T-helper 2 cell (primary cell): ENCODE measurements at places on chromosomes 5 and 9.

DNA sequence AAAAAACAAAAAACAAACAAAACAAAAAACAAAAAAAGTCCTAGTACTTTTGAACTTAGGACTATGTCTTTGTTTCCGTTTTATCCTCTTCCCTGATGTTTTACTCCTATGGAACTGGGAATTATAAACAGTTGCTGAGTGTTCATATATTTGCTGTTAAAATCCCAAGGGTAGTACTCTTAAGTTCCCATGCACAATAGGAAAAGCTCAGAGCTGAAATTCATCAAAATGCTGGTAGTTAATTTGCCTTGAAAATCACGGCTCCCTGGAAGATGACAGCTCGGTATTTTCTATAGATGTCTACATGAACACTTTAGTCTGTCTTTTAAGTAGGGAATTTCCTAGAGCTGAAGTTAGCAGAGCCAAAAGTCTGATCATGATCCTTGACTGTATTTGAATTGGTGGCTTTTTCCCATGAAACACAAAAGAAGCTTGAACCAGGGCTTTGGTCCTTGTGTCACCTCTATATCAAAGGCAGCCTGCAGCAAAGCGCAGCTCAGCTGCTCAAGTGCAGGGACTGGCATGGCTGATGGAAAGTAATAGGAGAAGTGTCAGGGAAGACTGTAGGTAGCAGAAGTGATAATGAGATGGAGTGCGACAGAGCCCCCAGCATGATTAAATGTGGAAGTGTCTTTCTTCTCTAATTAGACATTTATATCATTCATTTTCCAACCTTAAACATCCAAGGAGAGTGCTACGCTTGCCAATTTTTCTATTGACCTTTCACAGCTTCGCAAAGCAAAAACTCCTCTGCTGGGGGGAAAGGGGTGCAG, 310.9 kb downstream of the TRIM36 start:
- DNase-seq, result no peak

DNA sequence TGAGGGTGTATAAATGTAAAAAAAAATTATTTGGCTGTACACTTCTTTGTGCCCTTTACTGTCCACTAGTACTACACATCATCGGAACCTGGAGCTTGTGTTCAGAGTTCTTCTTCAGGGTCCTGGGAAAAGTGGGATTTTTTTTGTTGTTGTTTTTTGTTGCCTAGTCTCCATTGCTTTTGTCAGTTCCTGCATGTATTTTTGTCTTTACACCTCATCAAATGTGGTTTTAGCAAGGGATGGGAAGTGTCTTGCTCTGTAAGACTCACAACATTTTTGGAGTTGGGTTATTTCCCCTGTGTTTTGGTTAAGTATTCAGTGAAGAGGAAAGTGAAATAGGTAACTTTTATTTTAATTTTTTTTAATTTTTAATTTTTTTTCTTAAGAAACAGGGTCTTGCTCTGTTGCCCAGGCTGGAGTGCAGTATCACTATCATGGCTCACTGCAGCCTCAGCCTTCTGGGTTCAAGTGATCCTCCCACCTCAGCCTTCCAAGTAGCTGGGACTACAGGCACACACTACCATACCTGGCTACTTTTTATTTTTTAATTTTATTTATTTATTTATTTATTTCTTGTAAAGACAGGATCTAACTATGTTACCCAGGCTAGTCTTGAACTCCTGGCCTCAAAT, 40.7 kb downstream of the GARNL3 start:
- DNase-seq, result no peak

- no peak for DNase-seq
These were observed 27.8 kb upstream of the PTPDC1 start for GRCh38 chr9:94056442-94056974.

- DNase-seq, result no peak
These were observed 43.0 kb upstream of the CDH12 start for GRCh38 chr5:22896152-22896551.

- no peak for DNase-seq
These were observed 182.7 kb downstream of the KCNN2 start for GRCh38 chr5:114544561-114544960.

GRCh38 chr5:177412603-177413233, 3.4 kb upstream of the F12 start:
- no peak for DNase-seq

DNA sequence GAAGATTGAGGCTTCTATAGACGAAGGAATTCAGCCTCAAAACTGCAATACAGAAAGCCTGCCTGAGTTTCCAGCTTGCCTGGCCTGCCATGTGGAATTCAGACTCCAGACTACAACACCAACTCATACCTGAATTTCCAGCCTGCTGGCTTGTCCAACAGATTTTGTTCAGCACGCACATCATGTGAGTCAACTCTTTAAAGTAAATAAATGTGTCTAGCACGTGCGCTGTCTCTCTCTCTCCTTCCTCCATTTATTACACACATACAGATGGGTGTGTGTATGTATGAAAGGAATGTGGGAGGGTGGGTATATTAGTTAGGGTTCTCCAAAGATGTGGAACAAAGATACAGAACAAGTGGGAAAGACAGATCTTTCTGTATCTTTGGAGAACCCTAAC, 82.4 kb upstream of the TAS2R1 start:
- no peak for DNase-seq

GRCh38 chr9:133506653-133507038, 18.1 kb downstream of the MYMK start:
- no peak for DNase-seq

GRCh38 chr9:35649431-35650340, 1.0 kb downstream of the SIT1 start:
- DNase-seq, result peak; percentile 40

- no peak for DNase-seq
These were observed 248.6 kb upstream of the ANKRD55 start for GRCh38 chr5:56481428-56482357.

DNA sequence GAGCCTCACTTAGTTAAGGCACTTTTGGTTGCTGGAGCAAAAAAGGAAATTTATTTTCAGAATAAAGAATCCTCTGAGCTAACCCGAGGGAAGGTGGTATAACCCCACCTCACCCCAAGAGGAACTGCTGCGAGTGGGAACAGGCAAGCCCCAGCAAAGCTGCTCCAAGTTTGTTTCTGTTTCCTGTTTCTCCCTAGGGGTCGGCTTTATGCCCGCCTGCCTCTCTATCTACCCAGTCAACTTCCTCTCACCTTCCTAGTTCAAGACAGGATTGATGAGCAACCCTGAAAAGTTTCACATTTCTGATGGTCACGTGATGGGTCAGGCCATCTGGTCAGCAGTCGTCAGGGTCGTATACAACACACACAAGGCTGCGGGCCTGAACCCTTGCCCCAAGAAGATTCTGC, 31.1 kb downstream of the TRIO start:
- no peak for DNase-seq

DNA sequence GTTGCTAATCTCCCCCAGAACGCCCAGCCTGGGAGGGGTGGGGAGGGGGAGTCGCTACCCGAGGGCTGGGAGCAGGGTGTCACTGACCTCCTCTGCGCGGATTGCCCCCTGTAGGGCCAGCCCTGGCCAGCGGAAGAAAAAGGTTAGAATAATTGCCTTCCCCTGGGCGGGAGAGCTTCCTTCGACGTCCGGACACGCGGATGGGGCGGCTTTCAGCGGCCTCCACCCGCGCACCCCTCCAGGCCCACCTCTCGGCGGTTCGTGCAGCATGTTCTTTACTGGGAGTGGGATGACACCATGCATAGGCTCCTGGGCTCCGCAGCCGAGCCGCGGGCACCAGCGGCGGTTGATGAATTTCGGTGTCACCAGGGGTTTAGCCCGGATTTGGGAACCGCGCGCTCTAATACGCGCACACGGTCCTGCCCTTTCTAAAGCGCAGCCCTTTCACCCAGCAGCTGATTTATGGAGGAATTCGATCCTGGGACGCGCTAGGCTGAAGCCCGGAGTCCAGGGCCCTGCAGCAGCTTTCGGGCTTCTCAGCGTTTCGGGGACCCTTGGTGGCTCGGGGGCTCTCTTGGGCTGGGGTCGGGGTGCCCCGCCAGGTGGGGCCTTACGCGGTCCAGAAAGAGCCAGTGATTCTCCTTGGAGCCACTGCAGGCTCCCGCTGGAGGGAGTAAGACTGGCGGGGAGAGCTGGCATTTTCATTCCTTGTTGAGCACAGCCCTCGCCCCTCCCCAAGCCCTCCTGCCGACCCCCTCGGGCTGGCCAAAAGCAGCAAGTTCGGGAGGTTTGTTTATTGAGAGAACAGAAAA, 10.1 kb downstream of the LMX1B start:
- DNase-seq, result no peak

GRCh38 chr9:131693651-131694597, 46.0 kb downstream of the RAPGEF1 start:
- no peak for DNase-seq

DNA sequence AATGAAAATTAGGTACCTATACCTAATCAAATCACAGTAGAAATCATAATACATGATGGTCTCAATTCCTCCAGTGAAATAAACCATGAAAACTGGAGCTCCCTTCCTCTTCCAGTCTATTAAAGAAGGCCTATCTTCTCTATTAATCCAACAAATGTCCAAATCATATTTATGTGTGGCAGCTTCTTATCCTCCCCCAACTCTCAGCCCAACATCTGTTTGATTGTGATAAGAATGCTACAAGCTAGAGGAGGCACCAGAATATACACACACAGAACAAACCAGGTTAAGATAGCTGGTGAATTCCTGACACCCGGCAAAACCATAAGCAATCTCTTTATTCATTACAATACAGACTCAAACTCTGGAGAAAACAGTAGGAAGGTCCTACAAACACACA, 110.8 kb downstream of the FBXL17 start:
- no peak for DNase-seq

- DNase-seq, result no peak
These were observed 14.7 kb downstream of the ITGA1 start for GRCh38 chr5:52802272-52802973.

- no peak for DNase-seq
These were observed 38.1 kb downstream of the SLC12A2 start for GRCh38 chr5:128121651-128122050.

GRCh38 chr5:175305251-175305650, 138.7 kb downstream of the DRD1 start:
- no peak for DNase-seq

- no peak for DNase-seq
These were observed 44.4 kb upstream of the SMAD5 start for GRCh38 chr5:136087961-136088871.

- no peak for DNase-seq
These were observed 99.4 kb upstream of the TARS1 start for GRCh38 chr5:33341351-33341750.

DNA sequence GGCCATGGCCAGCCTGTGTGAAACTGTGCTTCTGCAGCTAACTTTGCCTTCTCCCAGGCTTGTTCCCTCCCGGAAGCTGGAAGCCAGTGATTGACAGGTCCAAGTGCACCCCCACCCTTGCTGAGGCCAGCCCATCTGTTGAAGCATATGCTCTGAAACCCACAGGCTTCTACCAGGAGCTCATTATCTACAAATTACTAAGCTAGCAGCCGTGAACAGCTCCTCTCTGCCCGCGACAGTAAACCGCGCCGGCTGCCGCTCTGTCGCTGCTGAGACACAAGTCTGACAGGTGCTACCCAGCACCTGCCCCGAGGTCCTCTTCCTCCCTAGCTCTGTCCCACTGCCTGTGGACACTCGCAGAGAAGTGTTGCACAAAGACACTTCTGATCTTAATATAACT, 490.9 kb downstream of the GADD45G start:
- no peak for DNase-seq

- DNase-seq, result no peak
These were observed 74.8 kb upstream of the TGFBR1 start for GRCh38 chr9:99030092-99030511.

- no peak for DNase-seq
These were observed 28.8 kb downstream of the FBXO10 start for GRCh38 chr9:37547328-37547878.

DNA sequence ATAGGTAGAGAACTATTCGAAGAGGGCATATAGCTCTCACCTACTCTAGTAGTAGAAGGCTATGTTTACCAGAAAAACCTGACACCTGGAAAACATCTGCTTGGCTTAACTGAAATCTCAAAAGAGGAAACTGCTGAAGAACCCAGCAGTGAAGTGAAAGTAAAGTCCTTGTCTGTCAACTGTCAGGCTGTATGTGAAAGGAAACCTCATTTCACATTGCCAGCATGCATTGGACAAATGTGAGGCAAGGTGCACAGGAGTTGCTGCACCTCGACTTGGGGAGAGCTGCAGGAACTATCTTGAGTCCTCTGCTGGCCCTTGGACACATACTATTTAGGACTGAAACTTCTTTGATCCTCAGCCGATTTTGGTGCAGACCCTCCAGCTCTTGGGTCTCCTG, 53.3 kb downstream of the NREP start:
- no peak for DNase-seq

DNA sequence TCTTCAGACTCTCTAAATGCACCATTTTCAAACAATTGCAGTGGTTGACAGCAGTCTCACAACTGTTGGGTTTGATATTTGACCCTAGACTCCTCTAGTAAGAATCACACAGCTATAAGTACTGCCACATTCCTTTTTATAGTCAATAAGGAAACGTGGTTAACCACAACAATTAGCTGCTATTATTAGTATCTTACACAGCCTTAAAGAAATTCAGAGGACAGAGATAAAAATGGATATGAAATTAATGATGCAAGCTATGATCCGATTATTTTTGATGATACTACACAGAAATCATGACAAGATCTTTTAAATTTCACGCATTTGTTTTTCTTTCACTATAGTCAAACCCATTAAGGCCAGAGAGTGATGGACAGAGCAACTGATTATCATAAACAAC, 288.6 kb upstream of the C9orf72 start:
- DNase-seq, result no peak

DNA sequence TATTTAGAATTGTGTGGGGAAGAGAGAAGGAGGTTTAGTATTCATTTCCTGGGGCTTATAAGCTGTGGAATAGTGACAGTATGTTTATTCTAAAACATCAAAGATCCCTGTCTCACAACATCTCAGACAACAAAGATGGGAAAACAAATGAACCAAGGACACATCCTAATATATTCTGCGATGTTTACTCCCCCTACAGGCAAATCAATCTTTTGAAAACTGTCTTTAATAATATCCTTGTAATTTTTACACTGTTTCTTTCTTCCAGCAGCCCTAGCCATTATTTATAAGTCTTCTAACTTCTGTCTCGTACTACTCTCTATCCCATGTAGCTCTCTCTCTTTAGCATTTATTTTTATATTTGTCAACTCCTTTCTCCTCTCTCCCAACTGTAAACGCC, 33.5 kb upstream of the TMEM252 start:
- DNase-seq, result no peak

GRCh38 chr5:168104811-168105481, 186.5 kb upstream of the WWC1 start:
- no peak for DNase-seq

DNA sequence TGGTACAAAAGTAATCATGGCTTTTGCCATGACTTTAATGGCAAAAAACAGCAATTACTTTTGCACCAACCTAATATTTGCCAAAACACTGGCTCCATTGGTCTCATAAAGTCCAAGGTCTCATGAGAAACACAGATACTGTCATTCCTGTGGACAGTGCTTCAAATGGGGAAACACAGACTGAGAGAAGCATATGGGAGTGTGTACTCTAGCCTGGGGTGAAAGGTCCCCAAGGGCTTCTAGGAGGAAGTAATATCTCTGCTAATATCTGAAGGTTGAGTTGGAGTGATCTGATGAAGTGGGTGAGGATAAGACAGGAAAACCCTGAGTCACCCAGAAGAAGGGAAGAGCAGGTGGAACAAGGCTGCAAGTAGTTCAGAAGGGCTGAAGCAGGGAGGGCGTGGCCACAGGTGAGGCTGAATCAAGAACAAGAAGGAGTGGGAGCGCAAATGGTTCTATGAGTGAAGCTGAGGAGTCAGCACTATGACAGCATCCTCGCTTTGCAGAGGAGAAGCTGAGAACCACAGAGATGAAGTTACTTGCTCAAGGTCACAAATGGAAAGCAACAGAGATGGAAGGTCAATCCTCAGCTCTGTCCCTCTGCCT, 164.1 kb downstream of the ASTN2 start:
- no peak for DNase-seq
